ENCODE measurements at places on chromosomes 7 and 10. TPM values are rescaled to one million over a fixed set of nuclear protein-coding genes. Genes with fewer than 3 reads are reported as not detected.

The COL13A1 gene
- not detected for total RNA-seq

The WBP1L gene
- total RNA-seq: 15.9 TPM

The FKBP6 gene
- total RNA-seq: not detected

The OR13A1 gene
- total RNA-seq: not detected

The CLEC5A gene
- total RNA-seq: not detected

The GARIN1A gene
- total RNA-seq: 0.10 TPM

The GSDME gene
- 4.7 TPM for total RNA-seq

The UNCX gene
- total RNA-seq: not detected

The RADIL gene
- total RNA-seq: 0.19 TPM

The TMEM168 gene
- total RNA-seq: 17.4 TPM

The NANOS1 gene
- total RNA-seq: 0.31 TPM

The SLF2 gene
- 35.9 TPM for total RNA-seq

The IL6 gene
- 1.9 TPM for total RNA-seq

The NEUROD6 gene
- total RNA-seq: not detected

The NKX1-2 gene
- total RNA-seq: not detected

The GIMAP2 gene
- total RNA-seq: 38.8 TPM

The C10orf105 gene
- total RNA-seq: 0.76 TPM

The FEZF1 gene
- total RNA-seq: not detected

The NRCAM gene
- total RNA-seq: not detected

The AKR1C3 gene
- total RNA-seq: 0.70 TPM

The ADRB1 gene
- not detected for total RNA-seq

All from activated CD4-positive, alpha-beta memory T cell treated with anti-CD3 and anti-CD28 coated beads for 36 hours (primary cell).